Panc1 (cell line): ENCODE measurements at places on chromosomes 13 and 19. TPM values are rescaled to one million over a fixed set of nuclear protein-coding genes. Genes with fewer than 3 reads are reported as not detected.

- DNase-seq = no peak
- H3K4me1 ChIP-seq = peaks cover 9% of the 10 kb centered on the region
- peak overlapping the region; percentile 91 for H3K27ac ChIP-seq
These were observed 806 bp downstream of the ZNF414 start for GRCh38 chr19:8513036-8513686.

- H3K27ac ChIP-seq = no peak overlapping the region
- no peaks in the 10 kb centered on the region for H3K27me3 ChIP-seq
- H3K4me1 ChIP-seq = no peaks in the 10 kb centered on the region
- H3K36me3 ChIP-seq = no peaks in the 10 kb centered on the region
- no peak for DNase-seq
These were observed 27.7 kb downstream of the MLLT1 start for GRCh38 chr19:6252066-6252465.

KCNRG gene
- 0.31 TPM for total RNA-seq

NPHS1 gene
- total RNA-seq = 0.67 TPM

GRCh38 chr19:2032296-2032941, 16.9 kb upstream of the BTBD2 start:
- H3K4me1 ChIP-seq = peaks cover 10% of the 10 kb centered on the region
- H3K27ac ChIP-seq = peak overlapping the region; percentile 63
- no peaks in the 10 kb centered on the region for H3K36me3 ChIP-seq

- H3K4me1 ChIP-seq = peaks cover 21% of the 10 kb centered on the region
- H3K27ac ChIP-seq = no peak overlapping the region
- H3K27me3 ChIP-seq = no peaks in the 10 kb centered on the region
- DNase-seq = no peak
These were observed 7.2 kb downstream of the RAB20 start for GRCh38 chr13:110554227-110554836.

GRCh38 chr13:83568019-83568418, 314.3 kb downstream of the SLITRK1 start:
- H3K27ac ChIP-seq = no peak overlapping the region
- H3K4me3 ChIP-seq = no peak overlapping the region
- H3K36me3 ChIP-seq = no peaks in the 10 kb centered on the region
- no peaks in the 10 kb centered on the region for H3K27me3 ChIP-seq

GRCh38 chr19:4523306-4524110, 5.2 kb upstream of the PLIN4 start:
- peak; percentile 20 for DNase-seq
- peaks cover 4% of the 10 kb centered on the region; the same call in 1 of the 2 replicates for H3K4me1 ChIP-seq
- no peaks in the 10 kb centered on the region for H3K27me3 ChIP-seq
- H3K36me3 ChIP-seq = no peaks in the 10 kb centered on the region
- no peak overlapping the region for H3K4me3 ChIP-seq

DNA sequence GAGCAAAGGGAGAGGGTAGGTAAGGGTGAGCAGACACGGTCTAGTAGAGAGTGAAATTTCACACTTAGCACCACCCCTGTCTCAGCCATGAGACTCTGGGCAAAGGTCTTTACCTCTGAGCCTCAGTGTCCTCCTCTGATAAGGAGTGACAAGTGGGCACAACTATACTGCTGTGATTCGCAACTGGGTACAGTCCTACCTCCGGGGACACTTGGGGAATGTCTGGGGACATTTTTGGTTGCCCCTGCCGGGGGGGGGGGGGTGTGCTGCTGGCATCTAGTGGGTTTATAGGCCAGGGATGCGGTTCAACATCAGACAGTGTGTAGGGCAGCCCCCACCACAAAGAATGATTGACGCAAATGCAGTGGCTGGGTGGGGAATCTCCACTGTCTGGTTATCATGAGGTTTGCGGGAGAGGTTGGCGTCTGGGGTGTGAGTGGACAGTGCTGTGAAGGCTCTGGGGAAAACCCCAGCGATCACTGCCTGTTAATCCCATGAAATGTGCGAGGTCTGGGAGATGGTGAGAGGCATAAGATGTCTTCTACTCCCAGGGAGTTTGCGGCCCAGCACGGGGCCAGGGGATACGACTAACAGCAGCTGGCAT, 4.3 kb downstream of the NACC1 start:
- no peak overlapping the region for H3K4me3 ChIP-seq
- DNase-seq = no peak
- no peaks in the 10 kb centered on the region for H3K27me3 ChIP-seq
- H3K27ac ChIP-seq = no peak overlapping the region
- H3K4me1 ChIP-seq = peaks cover 18% of the 10 kb centered on the region
- no peaks in the 10 kb centered on the region; the same call in none of the 2 replicates for H3K36me3 ChIP-seq

GRCh38 chr19:38213911-38214625, 10.0 kb downstream of the DPF1 start:
- no peak overlapping the region for H3K4me3 ChIP-seq
- H3K27me3 ChIP-seq = no peaks in the 10 kb centered on the region
- no peaks in the 10 kb centered on the region for H3K36me3 ChIP-seq
- no peak overlapping the region for H3K27ac ChIP-seq
- peaks cover 16% of the 10 kb centered on the region for H3K4me1 ChIP-seq

- H3K36me3 ChIP-seq = no peaks in the 10 kb centered on the region
- H3K27me3 ChIP-seq = no peaks in the 10 kb centered on the region
- H3K4me1 ChIP-seq = no peaks in the 10 kb centered on the region
These were observed 697.5 kb upstream of the PCDH20 start for GRCh38 chr13:62113179-62113578.

DNA sequence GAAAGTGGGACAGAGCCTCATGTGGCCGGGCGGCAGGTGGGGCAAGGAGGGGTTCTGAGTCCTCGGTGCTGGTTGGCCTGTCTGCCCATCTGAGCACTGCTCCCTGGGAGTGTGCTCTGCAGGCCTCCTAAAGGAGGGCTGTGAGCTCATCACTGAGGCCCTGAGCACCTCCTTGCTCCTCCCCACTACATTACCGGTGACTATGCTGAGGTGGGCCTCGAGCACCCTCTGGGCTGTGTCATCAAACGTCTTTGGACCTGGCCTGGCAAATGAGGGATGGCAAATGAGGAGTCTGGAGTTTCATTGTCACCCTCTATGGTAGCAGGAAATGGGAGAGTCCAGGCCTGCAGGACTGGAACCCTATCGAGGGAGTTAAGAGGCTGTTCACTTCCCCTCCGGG, 38.8 kb upstream of the ZNF429 start:
- H3K4me3 ChIP-seq = no peak overlapping the region
- no peak for DNase-seq
- no peak overlapping the region for H3K27ac ChIP-seq
- no peaks in the 10 kb centered on the region for H3K36me3 ChIP-seq
- H3K4me1 ChIP-seq = no peaks in the 10 kb centered on the region

ZGLP1 gene
- 1.3 TPM for total RNA-seq

GRCh38 chr19:42400404-42400803, 10.3 kb upstream of the CNFN start:
- no peak overlapping the region for H3K4me3 ChIP-seq
- peaks cover 9% of the 10 kb centered on the region for H3K4me1 ChIP-seq
- no peaks in the 10 kb centered on the region for H3K27me3 ChIP-seq
- no peak for DNase-seq

IL11 gene
- 4.4 TPM for total RNA-seq

GRCh38 chr13:39874331-39875053, 219.0 kb downstream of the COG6 start:
- H3K4me3 ChIP-seq = no peak overlapping the region
- H3K27ac ChIP-seq = peak overlapping the region; percentile 44
- no peaks in the 10 kb centered on the region for H3K36me3 ChIP-seq
- H3K27me3 ChIP-seq = no peaks in the 10 kb centered on the region

LRRC8E gene
- total RNA-seq = 5.0 TPM

SBK2 gene
- total RNA-seq = 0.69 TPM

CAPS gene
- total RNA-seq = 9.2 TPM
